Cerebellar cortex (tissue), 1 donor: ENCODE measurements at places on chromosomes 2 and 18.

DNA sequence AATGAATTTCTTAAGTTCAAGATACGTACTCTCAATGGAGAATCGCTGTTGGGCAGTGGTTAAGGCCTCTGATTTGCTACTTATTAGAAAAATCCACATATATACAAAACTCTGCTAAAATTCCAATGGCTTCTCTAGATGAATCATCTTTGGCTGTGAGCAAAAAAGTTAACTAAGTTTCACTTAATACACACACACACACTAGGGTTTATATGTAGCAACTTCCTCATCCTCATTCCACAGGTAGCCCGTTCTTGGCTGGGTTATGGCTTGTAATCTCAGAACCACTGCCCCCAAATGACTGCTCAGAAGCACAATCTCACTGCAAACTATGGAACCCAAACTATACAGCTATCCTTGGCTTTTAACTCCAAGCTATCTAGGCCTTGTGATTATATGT is 99.7 kb downstream of the SMAD2 start:
- no peak for DNase-seq

DNA sequence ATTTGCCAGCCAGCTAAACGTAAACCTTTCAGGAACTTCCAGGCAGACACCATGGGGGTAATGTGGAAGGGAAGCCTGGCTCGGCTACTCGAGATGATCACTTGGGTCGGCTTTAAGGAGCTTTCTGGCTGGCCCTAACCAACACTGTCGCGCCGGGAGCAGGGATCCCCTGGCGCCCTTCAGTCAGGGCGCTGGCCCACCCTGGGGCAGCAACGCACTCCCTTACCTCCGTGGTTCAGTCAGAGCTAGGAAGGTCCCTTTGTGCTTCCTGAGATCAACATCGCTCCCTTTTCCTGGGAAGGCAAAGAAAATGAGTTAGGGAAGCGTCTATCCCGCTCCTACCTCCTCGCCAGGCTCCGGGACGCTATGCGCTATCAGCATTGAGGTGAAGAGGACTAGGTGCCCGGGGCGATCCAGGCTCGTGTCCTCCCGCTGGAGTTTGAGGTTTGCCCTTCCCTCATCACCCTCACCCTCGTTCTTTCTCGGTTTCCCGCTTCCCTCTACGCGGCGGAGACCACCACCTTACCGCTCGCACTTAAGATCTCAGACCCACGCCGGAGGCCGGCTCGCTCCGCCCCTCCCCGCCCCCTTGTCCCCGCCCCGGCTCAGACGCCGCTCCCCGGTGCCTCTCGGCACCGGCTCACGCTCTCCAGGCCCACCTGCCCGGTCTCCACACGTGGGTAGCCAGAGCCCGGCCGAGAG is 449 bp upstream of the ATRAID start:
- DNase-seq, result no peak

GRCh38 chr18:63318889-63319382 is 633 bp downstream of the BCL2 start:
- no peak for DNase-seq

GRCh38 chr2:206408323-206409320 is 34.7 kb upstream of the ADAM23 start:
- no peak for DNase-seq

- DNase-seq, result no peak
Observed at GRCh38 chr2:8004250-8004681, 677.6 kb upstream of the ID2 start.

GRCh38 chr2:229520691-229521096 is 193.7 kb downstream of the DNER start:
- DNase-seq, result no peak

GRCh38 chr2:236813766-236814165 is 244.1 kb downstream of the ACKR3 start:
- DNase-seq, result no peak

- no peak for DNase-seq
Observed at GRCh38 chr2:120759543-120760331, 24.1 kb downstream of the GLI2 start.

DNA sequence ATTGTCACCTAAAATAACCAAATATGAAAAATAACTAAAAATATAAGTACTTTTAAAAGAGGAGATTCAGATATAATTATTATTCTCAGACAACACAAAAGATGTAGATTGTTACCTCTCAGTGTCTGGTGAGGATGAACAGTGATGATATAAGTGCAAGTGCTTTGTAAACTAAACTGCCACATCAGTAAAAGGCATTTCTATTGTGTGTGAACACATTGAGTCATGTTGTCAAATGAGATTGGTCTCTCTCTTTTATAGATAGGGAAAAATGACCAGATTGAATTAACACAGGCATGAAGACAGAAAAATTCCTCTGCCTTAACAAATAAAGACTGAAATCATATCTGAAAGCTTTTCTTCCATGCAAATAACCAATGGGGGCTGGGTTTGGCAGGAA is 182.4 kb upstream of the TMEFF2 start:
- DNase-seq, result no peak

- DNase-seq, result no peak
Observed at GRCh38 chr2:8388781-8389180, 293.1 kb upstream of the ID2 start.

- DNase-seq, result no peak
Observed at GRCh38 chr18:68555879-68556301, 159.0 kb downstream of the TMX3 start.

GRCh38 chr2:11290713-11291112 is 53.7 kb downstream of the ROCK2 start:
- DNase-seq, result no peak

- DNase-seq, result no peak
Observed at GRCh38 chr2:16255120-16255519, 314.8 kb downstream of the MYCN start.

DNA sequence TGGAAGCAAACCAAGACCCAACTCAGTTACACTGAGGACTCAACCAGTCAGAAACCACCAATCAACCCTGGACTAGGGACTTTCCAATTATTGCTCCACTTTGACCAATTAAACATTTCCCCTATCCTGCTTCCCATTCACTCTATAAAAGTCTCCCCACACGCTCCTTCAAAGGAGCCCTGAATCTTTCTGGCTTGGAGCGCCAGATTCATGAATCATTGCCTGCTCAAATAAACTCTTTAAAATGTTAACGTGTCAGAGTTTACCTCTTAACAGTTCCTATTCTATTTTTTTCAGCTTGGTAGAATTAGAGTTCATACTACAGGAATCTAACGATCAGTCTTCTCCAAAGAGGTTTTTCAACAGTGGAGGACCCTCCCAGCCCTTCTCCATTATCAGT is 20.7 kb upstream of the SULT1C2 start:
- DNase-seq, result no peak

DNA sequence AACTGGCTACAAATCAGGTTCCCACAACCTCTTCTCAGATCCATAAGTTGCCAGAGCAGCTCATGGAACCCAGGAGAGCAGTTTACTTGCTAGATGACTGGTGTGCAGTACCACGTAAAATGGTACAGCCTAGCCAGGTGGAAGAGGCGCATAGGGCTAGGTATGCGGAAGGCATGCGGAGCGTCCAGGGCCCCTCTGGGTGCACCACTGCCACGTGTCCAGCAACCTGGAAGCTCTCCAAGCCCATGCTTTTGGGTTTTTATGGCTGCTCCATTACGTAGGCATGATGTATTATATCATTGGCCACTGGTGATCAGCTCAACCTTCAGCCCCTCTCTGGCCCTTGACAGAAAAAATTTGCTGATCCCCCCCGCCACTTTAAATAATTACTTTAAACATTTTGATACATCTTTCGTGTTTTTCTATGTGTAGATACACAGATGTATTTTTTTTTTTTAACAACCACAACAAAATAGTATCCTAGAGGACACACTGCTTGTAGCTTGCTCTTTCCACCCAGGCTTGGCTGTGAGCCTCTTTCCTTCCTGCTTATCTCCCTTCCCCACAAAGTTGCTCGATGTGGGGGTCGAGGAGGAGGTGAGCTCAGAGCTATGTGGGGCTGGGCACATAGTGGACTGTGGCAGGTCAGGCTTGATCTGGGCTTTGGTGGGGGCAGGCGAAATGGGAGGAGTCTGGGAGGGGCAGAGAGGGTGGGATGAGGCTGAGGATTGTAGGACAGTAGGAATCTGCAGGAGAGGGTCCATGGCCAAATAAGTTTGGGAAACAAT is 65.4 kb upstream of the MCFD2 start:
- no peak for DNase-seq

GRCh38 chr2:220046507-220046906 is 419.1 kb downstream of the SLC4A3 start:
- DNase-seq, result no peak

DNA sequence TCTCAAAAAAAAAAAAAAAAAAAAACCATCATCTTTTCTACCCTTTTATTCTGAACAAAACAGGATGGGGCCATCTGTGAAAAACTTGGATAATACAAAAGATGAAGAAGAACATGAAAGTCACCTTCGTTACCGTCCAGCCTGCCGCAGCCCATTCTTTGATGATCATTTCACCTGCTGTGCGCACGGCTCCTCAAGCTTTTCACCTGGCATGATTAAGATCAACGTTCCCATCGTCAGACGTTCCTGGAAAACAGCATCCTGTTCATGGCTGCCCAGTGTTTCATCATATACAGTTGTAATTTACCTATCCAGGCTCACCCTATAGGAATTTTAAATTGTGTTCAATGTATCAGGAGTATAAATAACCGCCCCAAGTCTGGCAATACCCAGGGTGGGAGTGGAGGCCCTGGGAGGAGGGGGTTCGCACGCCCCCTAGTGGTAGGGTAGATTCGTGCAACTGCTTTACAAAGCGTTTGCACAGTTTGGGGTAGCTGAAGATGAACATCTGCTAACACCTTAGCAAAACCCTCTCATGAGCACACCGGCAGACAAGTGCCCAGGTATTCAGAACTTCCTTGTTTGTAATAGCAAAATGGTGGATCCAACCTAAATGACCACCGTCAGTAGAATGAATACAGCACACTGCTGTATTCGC is 49.0 kb upstream of the GLI2 start:
- DNase-seq, result no peak

DNA sequence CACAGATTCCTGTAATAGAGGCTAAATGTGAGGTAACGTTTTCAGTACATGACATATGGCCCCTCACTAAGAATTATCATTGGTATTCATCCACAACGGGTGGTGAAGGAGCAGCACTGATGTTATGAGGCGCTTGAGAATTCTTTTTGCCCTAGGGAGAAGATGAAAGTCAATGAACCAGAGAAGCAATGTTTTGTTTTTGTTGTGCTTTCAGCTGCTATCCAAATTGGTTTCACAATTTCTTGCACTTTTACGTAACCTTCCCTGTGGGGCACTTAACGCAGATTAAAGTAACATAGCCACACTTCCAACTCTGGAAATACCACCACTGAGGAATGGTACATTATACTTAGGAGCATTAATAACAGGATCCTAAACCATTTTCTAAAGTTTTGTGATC is 13.3 kb upstream of the CCDC85A start:
- DNase-seq, result no peak

DNA sequence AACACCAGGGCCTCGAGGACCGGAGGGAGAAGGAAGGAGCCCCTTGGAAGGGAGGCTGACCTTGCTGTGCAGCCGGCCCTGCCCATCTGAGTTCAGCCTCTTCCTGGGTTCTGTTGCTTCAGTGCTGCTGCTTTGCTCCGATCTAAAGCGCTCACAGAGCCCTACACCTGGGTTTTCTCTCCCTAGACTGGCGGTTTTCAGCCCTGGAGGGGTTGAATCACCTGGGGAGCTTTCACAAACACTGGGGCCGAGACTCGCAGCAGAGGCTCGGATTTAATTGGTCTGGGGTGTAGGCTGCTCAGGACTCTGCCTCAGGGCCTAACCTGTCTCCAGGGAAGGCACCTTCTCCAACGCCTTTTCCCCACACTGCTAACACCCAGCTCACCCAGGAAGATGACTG is 40.9 kb upstream of the SMAD7 start:
- no peak for DNase-seq

DNA sequence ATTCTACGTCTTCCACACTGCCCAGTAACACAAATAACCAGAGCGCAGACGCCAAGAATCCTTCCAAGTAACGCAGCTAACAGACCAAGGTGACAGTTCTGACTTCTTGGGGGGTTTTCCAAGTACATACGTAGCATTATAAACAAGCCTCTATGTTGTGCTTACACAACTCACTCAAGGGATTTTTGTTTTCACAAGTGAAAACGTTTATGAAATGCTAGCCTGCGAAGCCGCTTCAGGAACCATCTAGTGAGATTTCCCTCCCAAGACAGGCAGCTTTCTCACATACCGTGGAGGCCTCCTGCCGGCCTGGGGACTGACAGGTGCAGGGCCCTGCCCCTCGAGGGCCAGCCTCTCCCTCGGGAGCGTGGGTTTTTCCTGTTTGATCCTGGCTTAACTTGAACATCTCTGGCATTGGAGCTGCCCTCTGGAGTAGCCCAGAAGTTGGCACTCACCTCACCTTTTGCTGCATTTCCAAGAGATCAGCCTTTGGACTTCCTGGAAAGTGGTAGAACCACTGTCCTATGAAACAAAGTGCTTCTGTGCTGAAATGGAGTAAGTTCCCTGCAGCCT is 151.1 kb downstream of the MBP start:
- no peak for DNase-seq
